ENCODE measurements at places on chromosomes 2 and 18.

- DNase-seq, result no peak
Measured at GRCh38 chr2:24017711-24018110, 7.8 kb downstream of the MFSD2B start.

- no peak for DNase-seq
Measured at GRCh38 chr18:62107881-62108280, 79.0 kb downstream of the PIGN start.

DNA sequence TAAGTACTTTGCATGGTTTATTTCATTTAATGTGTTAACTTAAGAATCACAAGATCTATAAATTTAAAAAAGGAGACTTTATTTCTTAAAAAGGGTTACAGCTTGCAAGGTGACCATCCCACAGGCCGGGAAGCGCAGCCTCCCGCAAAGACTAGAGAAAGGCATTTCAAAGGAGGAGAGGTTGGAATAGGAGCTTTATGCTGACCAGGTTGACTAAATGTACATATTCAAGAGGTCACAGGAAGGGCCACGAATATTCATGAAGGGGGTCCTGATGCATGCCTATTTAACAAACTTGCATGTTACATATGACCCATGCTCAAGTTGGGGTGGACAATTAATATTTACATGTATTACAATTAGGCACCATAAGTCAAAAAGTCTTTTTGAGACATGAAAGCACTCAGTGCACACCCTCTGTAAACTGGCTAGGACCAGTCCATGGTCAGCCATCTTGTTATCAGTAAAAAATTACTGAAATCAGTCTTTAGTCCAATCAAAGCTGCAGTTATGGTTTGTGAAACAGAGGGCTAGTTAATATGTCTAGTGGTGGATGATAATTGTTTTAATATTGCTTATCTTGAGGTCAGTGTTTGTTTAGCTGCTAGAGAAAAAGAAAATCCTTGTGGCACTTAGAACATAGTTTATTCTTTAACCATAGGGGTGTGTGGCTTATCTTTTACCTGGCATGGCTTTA, 169.3 kb downstream of the KCNE4 start:
- DNase-seq, result no peak

GRCh38 chr18:32326450-32327308, 136.8 kb downstream of the MEP1B start:
- DNase-seq, result no peak

- no peak for DNase-seq
Measured at GRCh38 chr2:31937741-31938140, 73.1 kb downstream of the MEMO1 start.

- no peak for DNase-seq
Measured at GRCh38 chr18:64749884-64750283, 601.0 kb upstream of the LINC00305 start.

Data from GM12864 (cell line).